ENCODE measurements at places on chromosomes 6 and 20. TPM values are rescaled to one million over a fixed set of nuclear protein-coding genes. Genes with fewer than 3 reads are reported as not detected.

Gene CPXM1
- total RNA-seq = 0.71 TPM

Gene CRISP2
- not detected for total RNA-seq

Gene CNKSR3
- total RNA-seq = 4.2 TPM

Gene ADGRF5
- 0.14 TPM for total RNA-seq

Gene TRMT11
- total RNA-seq = 19.0 TPM

Gene ABHD16B
- total RNA-seq = not detected

Measured in smooth muscle cell of bladder (primary cell).